ENCODE measurements at places on chromosomes 4 and X.

- DNase-seq, result no peak
These were observed 519.8 kb downstream of the TRIML1 start for GRCh38 chr4:188658958-188659522.

GRCh38 chr4:125787707-125788106 lies 473.0 kb downstream of the FAT4 start:
- no peak for DNase-seq

DNA sequence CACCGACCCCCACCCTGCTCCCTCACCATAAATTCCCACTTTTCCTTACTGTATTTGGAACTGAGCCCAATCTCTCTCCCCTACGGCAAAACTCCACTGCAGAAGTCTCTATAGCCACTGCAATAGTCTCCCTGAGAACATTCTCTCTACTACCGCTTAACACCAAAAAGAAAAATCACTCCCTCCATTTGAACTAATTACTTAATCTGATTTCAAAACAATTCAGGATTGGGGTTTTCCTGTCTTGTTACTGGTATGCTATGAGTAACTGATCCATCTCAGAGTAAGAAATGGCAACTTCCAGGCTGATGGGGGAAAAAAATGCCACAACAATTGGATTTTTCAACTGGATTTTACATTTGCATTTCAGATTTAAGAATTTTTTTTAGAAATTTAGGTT lies 5.8 kb downstream of the PAPSS1 start:
- DNase-seq, result no peak

DNA sequence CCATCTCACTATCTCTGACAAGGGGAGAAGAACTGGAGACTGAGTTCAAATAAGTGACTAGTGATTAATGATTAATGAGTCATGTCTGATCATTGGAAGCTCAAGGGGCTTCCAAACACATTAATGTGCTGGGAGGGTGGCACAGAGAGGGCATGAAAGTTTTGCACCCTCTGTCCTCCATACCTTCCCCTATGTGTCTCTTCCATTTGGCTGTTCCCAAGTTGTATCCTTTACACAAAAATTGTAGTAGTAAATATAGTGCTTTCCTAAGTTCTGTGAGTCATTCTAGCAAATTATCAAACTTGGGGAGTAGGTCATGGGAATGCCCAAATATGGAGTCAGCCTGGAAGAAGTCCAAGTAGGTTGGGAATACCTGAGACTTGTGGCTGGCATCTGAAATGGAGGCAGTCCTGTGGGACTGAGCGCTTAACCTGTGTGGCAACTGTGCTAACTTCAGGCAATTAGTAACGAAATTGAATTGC lies 4.1 kb upstream of the FAM200B start:
- no peak for DNase-seq

DNA sequence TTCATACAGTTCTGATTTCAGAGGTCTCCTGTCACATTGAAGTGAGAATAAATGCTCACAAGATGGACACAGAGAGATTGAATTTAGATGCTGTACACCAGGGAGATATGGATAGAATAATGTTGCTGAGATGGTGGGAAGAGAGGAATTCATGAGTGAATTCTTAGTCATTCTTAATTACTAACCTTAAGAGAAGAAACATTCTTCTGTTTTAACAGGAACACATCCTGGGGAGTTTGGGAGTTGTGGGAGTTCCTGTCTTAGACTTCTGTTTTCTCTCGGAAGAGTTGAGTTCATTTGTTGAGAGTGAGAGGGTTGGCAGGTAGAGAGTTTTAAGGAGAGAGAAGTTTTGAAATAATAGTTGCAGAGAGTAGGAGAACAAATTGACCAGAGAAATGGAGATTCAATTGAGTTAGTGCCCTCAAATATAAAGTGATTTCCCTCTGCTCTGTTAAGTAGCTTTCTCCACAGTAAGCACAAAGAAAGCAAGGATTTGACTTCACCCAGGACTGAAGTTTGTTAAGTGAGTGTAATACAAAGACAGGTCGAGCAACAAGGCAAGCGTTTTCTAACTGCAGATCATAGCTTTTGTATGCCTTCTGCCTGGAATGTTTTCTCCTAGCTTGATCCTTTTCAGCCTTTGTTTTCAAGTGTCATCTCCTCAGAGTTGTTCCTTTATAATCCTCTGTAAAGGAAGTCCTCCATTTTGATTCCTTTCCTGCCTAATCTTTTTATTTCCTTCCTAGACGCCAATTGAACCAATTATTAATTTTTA lies 205.9 kb downstream of the RAPGEF2 start:
- DNase-seq, result no peak

- DNase-seq, result no peak
These were observed 276.4 kb downstream of the PDGFC start for GRCh38 chr4:156695163-156695562.

- no peak for DNase-seq
These were observed 509.1 kb downstream of the IQCM start for GRCh38 chr4:149306537-149306936.

DNA sequence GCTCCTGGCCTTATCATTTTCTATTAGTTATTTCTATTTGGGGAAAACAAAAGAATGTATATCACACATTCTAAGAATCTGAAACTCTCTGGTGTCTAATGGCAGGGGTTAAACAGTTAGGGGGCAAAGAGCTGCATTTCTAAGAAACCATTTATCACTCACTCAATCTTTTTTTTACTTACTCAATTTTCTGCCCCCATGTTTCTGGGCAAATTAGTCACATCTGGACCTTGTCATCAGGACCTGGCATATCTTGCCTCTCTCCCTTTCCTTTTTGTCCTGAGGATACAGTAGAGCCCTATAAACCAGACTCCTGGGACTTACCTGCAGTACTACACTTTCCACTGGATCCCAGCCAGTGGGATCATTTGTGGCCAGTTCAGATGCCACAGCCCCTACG lies 89.1 kb downstream of the ANXA3 start:
- no peak for DNase-seq

DNA sequence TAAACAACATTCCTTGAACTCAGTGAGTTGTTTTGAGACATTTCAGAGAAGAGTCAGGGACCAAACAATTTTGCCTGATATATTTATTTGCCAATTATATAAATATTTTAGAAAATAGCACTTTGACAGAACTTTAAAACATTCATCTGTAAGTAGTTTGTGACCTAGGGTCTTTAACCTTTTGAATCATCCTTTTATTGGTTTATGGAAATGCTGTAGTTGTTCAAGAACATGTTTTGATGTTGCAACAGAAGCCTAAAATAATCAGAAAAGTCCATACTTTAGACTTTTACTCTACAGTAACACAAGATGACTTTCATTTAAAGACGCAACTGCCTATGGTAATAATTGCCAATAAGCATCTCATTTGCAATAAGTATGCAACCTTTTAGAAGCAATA lies 43.0 kb downstream of the CXCL1 start:
- no peak for DNase-seq

GRCh38 chr4:133136833-133137232 lies 12.3 kb upstream of the PCDH10 start:
- DNase-seq, result no peak

Data from stimulated activated CD4-positive, alpha-beta T cell treated with anti-CD3 and anti-CD28 coated beads, Interleukin-2, amount 100 ng/mL, for 4 hours (primary cell).